ENCODE measurements at places on chromosomes 12 and 14. TPM values are rescaled to one million over a fixed set of nuclear protein-coding genes. Genes with fewer than 3 reads are reported as not detected.

- no peaks in the 10 kb centered on the region for H3K27me3 ChIP-seq
- no peaks in the 10 kb centered on the region for H3K36me3 ChIP-seq
- DNase-seq: peak; percentile 95
- H3K4me1 ChIP-seq: peaks cover 8% of the 10 kb centered on the region
- H3K27ac ChIP-seq: peak overlapping the region; percentile 54
- peak overlapping the region; percentile 34 for H3K4me3 ChIP-seq
Measured at GRCh38 chr12:91381309-91381804, 198.7 kb upstream of the DCN start.

KCNC2 gene
- total RNA-seq: not detected

- H3K4me1 ChIP-seq: peaks cover 7% of the 10 kb centered on the region
- no peaks in the 10 kb centered on the region for H3K36me3 ChIP-seq
- H3K27ac ChIP-seq: no peak overlapping the region
Measured at GRCh38 chr12:116594325-116595038, 35.3 kb downstream of the MAP1LC3B2 start.

GRCh38 chr12:108571609-108572165 lies 9.3 kb downstream of the ISCU start:
- no peak overlapping the region for H3K4me3 ChIP-seq
- no peak overlapping the region for H3K27ac ChIP-seq
- no peaks in the 10 kb centered on the region for H3K27me3 ChIP-seq
- H3K36me3 ChIP-seq: peaks cover 14% of the 10 kb centered on the region

MEG3 gene
- total RNA-seq: 227 TPM

CLEC1A gene
- total RNA-seq: 22.5 TPM

DNA sequence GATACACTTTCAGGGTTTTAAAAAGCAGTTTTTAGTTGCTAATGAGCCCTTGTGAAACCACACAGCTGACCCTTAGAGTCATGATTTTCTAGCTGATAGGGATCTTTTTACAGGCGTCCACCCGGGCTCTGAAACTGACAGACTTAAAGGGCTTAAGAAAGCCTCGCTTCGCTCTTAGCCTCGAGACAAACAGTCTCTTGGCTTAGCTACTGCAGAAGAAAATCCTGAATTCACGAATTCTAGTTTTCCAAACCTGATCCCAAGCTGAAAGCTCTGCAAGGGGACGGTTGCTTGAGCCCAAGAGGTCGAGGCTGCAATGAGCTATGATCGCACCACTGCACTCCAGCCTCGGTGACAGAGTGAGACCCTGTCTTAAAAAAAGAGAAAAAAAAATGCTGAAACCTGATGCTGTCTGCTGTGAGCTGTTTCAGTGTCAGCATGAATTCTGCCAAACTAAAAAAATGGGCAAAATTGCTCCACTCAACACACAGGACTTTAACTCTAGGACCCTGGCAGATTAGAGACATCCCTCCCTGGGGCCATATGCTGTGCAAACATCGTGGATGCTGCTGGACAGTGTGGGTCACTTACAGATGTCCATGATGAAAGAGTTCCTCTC lies 3.1 kb upstream of the HPD start:
- no peaks in the 10 kb centered on the region for H3K27me3 ChIP-seq
- no peak for DNase-seq
- no peaks in the 10 kb centered on the region for H3K36me3 ChIP-seq
- H3K4me1 ChIP-seq: no peaks in the 10 kb centered on the region
- no peak overlapping the region for H3K4me3 ChIP-seq

DNA sequence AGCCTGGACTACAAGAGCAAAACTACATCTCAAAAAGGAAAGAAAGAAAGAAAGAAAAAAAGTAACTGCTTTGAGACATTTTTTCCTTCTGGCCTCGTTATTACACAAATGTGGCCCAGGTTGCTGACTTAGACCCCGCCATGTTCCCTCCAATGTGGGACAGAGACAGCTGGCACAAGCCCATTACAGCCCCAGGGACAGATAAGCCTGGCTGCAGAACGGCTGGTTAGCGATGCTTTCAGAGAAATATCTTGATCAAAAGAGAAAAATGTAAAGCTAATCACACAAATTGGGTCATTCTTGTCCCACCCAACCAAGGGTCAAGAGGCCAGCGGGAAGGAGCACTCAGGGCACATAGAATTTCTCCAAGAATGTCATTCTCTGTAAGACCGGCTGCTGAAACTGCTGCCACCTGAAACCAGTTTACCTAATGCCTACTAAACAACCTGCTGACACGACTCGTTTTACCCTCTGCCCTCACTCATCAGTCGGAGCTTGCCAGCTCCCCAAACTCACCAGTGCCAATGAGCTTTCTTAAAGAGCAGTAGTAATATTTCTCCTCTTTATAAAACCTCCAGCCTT lies 63.1 kb downstream of the TNFAIP2 start:
- H3K27ac ChIP-seq: no peak overlapping the region
- H3K4me1 ChIP-seq: no peaks in the 10 kb centered on the region
- H3K36me3 ChIP-seq: no peaks in the 10 kb centered on the region
- peaks cover 17% of the 10 kb centered on the region for H3K27me3 ChIP-seq
- H3K4me3 ChIP-seq: no peak overlapping the region
- no peak for DNase-seq

IFI27 gene
- total RNA-seq: 126 TPM

SERPINA10 gene
- not detected for total RNA-seq

DNA sequence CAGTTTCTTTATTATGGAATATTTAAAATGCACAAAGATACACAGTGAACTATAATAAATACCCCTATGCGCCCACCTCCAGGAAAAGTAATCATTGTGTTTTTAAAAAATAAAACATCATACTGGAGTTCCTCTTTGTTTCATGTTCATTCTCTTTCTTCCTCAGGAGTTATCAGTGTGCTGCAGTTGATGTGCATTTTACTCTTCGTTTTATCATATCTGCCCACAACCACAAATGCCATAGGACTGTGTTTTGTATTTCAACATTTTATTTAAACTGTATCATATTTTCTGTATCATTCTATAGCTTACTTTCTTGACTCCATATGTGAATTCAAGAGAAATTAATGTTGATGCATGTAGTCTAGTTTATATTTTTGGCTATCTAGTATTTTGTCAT lies 53.9 kb downstream of the TSHR start:
- H3K4me3 ChIP-seq: no peak overlapping the region
- H3K4me1 ChIP-seq: no peaks in the 10 kb centered on the region
- no peak overlapping the region for H3K27ac ChIP-seq
- no peak for DNase-seq
- no peaks in the 10 kb centered on the region for H3K36me3 ChIP-seq

DNA sequence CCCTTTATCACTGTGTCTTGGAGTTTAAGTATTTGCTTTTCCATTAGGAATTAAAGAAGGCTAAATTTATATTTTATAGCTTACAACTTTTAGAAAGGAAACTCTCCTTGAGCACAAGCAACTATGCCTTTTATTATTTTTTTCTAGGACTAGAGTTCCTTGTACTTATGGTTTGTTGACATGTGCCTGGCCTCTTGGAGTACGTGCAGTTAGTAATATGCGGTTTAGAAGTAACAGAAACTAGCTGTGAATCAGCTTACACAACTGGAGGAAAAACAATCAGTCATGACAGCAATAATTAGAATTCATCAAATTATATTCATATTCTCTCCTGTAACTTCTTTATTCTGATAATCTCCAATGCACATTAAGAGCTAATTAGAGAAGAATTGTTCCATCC lies 428.7 kb downstream of the AEBP2 start:
- no peak for DNase-seq
- H3K4me3 ChIP-seq: no peak overlapping the region

- peak; percentile 16 for DNase-seq
- no peak overlapping the region for H3K27ac ChIP-seq
- H3K27me3 ChIP-seq: no peaks in the 10 kb centered on the region
- no peaks in the 10 kb centered on the region for H3K4me1 ChIP-seq
Measured at GRCh38 chr12:41264281-41264680, 76.2 kb downstream of the PDZRN4 start.

DNA sequence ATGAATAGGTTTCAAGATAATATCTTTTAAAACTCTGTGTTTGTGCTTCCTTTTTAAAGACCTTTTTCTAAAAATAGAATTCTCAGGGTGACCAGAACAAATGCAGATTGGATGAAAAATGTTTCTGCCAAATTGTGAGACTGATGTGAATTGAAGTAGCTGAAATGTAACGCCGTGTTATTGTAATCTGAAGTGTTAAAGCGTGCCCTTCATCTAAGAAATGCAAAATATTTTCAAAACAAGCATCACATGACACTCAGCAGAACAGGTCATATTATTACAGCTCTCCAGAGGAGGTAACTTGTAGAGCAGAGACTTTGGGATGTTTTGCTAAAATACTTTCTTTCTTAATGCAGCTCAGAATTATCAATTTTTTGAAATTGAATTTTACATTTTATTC lies 90.0 kb upstream of the PLEKHA5 start:
- DNase-seq: no peak
- H3K36me3 ChIP-seq: no peaks in the 10 kb centered on the region
- no peaks in the 10 kb centered on the region for H3K4me1 ChIP-seq
- H3K27ac ChIP-seq: no peak overlapping the region
- no peaks in the 10 kb centered on the region for H3K27me3 ChIP-seq

DNA sequence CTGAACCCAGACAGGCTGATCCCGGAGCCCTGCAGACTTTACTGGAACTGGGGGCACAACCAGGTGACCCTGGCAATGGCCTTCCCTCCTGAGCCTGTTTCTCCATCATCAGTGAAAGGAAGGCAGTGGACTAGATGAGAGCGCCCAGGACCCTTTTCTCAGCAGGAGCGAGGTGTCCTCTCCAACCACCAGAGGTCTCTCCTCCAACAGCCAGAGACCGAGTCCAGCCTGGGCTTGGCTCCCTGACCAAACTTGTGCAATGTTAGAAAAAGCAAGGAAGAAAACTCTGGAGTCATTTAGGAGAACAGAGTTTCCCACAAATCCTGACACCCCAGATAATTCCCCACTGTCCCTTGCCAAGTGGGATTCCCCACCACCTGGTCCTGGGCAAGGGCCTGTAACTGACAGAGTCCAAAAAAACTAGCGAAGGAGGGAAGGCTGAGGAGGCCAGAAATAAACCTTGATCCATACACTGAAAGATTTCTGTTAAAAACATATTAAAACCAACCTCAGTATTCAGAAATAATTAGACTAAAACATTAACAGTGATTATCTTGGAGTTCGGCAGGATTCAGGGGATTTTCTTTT lies 9.0 kb downstream of the RPS6KL1 start:
- peaks cover 3% of the 10 kb centered on the region for H3K4me1 ChIP-seq
- H3K4me3 ChIP-seq: no peak overlapping the region
- no peaks in the 10 kb centered on the region for H3K36me3 ChIP-seq
- no peaks in the 10 kb centered on the region for H3K27me3 ChIP-seq
- H3K27ac ChIP-seq: no peak overlapping the region

- peaks cover 34% of the 10 kb centered on the region for H3K4me1 ChIP-seq
- peaks cover 3% of the 10 kb centered on the region for H3K36me3 ChIP-seq
- H3K4me3 ChIP-seq: no peak overlapping the region
Measured at GRCh38 chr12:45304514-45305178, 88.8 kb downstream of the ANO6 start.

GRCh38 chr12:11031307-11031706 lies at the start of gene TAS2R31:
Gene TAS2R31 (minus strand): TSS chr12:11031407. CDS start chr12:11031335, 72 bp downstream.
- no peaks in the 10 kb centered on the region for H3K4me1 ChIP-seq
- H3K27me3 ChIP-seq: no peaks in the 10 kb centered on the region
- no peaks in the 10 kb centered on the region for H3K36me3 ChIP-seq
- no peak within 1 kb of the TSS for H3K27ac ChIP-seq
- DNase-seq: no peak
- H3K4me3 ChIP-seq: no peak within 1 kb of the TSS

GRCh38 chr12:93954166-93955112 lies 193.9 kb upstream of the PLXNC1 start:
- H3K27me3 ChIP-seq: no peaks in the 10 kb centered on the region
- no peaks in the 10 kb centered on the region for H3K4me1 ChIP-seq
- H3K36me3 ChIP-seq: no peaks in the 10 kb centered on the region
- no peak overlapping the region for H3K4me3 ChIP-seq
- DNase-seq: no peak

GRCh38 chr12:83818881-83819280 lies 1093.7 kb downstream of the SLC6A15 start:
- no peak overlapping the region for H3K27ac ChIP-seq
- no peaks in the 10 kb centered on the region for H3K36me3 ChIP-seq
- no peak for DNase-seq
- H3K4me3 ChIP-seq: no peak overlapping the region
- no peaks in the 10 kb centered on the region for H3K27me3 ChIP-seq

ACRBP gene
- 1.3 TPM for total RNA-seq

- DNase-seq: no peak
- H3K4me3 ChIP-seq: no peak overlapping the region
- no peaks in the 10 kb centered on the region for H3K36me3 ChIP-seq
- H3K27me3 ChIP-seq: peaks cover 5% of the 10 kb centered on the region
Measured at GRCh38 chr12:92547906-92548305, 154.9 kb upstream of the PLEKHG7 start.
